ENCODE measurements at places on chromosomes 2 and 18.

- DNase-seq = no peak
Observed at GRCh38 chr2:26421961-26422360, 20.2 kb downstream of the DRC1 start.

DNA sequence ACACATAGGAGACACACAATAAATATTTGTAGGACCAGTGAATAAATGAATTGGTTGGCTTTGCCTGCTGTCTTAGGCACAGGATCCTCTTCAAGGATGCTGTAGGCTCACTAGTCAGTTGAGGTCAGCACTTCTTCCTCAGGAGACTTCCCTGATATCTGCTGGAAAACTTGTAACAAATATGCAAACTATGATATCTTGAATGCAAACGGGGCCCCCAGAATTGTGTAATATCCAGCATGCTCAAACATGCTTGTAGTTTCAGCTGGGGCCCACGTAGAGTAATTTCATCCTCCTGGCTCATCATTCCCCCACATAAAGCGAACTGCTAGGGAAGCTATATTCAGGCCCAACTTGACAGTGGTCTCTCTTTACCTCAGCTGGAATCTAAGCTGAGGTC is 43.6 kb downstream of the POLE4 start:
- peak; percentile 50 for DNase-seq

GRCh38 chr2:200603972-200604371 is 18.2 kb downstream of the AOX1 start:
- DNase-seq = peak; percentile 80

- DNase-seq = no peak
Observed at GRCh38 chr18:71045331-71046065, 756.7 kb downstream of the SOCS6 start.

DNA sequence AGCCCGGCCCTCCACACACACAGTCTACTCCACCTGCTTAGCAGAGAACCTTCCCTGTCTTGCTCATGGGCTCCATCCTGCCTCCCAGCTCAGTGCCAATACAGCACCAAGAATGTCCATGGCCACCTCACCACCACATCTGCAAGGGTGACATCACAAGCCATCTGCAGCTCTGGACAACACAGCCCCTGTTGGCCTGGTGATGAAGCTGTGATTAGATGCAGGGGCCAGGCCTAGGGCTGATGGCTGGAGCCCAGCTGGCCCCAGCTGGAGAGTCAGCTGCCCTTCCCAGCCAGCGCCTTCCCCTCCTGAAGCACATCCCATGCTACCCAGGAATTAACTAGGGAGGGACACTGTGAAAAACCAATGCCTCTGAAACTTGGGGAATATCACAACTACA is 91.1 kb downstream of the TTC32 start:
- no peak for DNase-seq

GRCh38 chr18:46437061-46437460 is 220.0 kb downstream of the LOXHD1 start:
- no peak for DNase-seq

DNA sequence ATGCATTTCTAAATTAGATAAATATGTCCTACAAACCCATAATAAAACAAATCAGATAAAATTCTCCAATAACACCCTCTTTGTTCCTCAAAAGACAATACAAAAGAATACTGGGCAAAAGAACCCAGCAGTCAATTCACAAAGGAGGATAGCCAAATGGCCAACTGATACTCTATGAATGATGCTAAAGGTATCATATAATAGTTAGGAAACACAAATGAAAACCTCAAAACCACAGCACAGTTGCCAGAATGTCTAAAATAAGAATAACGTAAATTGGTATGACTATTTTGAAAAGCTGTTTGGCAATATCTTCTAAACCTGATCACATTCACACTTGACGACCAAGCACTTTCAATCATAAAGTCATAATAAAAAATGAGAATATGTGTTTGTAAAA is 315.4 kb downstream of the CDH7 start:
- DNase-seq = no peak

GRCh38 chr2:207133820-207134519 is 31.8 kb downstream of the KLF7 start:
- DNase-seq = peak; percentile 98

GRCh38 chr2:138359532-138359931 is 142.0 kb upstream of the SPOPL start:
- no peak for DNase-seq

DNA sequence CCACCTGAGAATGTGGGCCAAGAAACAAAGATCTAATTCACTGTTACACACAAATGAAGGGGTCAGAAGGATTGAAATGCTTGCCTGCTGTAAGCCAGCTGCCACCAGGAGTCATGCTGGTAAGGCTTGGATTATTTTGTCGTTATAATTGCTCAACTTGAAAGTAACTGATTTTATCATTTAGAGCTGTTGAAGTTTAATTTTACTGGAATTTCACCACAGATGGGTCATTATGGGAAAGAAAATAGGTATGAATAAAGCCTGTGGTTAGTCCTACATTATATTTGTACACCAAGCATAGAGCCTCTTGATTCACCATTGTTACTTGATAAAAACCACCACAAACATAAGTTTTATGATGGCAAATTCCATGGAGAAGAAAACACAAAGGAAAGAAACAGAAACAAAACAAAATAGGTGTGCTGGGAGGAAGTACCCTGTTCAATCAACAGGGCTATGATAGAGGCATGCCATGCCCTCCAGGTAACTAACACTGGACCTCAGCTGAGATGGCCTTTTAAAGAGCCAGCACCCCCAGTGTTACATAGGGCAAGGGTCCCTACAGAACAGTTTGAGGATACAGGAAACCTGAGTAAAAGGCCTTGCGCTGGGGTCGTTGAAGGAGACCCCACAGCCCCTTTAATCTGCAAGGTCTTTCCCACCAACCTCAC is 3.0 kb downstream of the CLEC4F start:
- no peak for DNase-seq

GRCh38 chr2:201949181-201949926 is 84.3 kb upstream of the FZD7 start:
- peak; percentile 54 for DNase-seq

DNA sequence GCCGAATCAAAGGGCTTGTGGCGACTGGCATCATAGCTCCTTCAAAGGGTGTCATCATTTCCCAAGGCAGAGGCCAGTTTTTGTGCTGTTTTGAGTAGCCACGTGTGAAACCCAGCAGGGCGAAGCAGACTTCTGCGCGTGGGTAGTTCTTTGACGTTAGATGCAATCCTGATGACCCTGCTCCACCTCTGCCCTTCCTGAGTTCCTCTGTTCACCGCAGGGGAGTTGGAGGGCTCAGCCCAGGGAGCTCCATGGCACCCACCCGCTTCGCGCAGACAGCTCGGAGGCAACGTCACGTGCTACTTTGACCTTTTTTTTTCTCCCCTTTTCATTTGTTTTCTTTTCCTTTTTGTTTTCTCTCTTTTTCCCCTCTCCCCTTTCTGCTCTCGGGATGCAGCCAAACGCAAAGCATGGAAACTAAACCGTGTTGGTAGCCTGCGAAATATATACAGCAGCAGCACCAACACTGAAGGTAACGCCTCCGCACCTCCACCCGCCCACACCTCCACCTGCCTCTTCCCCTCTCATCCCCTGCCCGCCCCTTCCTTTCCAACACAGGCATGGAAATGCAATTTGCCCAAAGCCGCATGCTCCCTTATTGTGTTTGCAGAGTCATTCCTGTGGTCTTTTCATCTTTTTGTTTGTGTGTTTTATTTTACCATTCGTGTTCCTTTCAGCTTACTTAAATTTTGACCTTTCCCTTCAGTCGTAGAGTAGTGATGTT is 153.6 kb downstream of the GBX2 start:
- DNase-seq = no peak

- peak; percentile 91 for DNase-seq
Observed at GRCh38 chr2:228731517-228731916, 539.6 kb downstream of the PID1 start.

DNA sequence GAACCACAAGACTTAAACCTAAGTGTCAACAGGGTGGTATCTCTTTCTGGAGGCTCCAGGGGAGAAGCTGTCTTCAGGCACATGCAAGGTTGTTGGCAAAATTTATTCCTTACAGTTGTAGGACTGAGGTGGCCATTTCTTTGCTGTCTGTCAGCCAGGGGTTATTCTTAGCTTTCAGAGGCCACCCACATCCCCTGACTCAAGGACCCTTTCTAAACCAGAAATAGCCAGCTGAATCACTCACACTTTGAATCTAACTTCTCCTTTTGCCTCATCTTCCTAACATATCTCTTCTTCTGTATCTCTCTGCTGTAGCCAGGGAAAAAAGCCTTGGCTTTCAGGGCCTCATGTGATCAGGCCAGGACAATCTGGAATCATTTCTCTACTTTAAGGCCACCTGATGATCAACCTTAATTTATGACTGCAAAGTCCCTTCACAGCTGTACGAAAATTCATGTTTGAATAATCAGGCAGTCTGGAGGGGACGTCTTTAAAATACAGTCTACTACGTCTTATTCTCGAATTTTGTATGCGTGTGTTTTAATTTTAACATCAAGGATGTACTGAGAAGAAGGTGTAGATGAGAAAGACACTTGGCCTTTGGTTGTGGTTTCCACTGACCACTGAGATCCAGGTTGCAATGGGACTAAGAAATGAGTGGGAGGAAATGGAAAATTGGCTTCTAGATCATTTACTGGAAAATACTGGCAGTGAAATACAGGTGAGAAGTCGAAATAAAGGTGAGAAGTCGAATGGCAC is 90.4 kb downstream of the DOCK10 start:
- DNase-seq = no peak

DNA sequence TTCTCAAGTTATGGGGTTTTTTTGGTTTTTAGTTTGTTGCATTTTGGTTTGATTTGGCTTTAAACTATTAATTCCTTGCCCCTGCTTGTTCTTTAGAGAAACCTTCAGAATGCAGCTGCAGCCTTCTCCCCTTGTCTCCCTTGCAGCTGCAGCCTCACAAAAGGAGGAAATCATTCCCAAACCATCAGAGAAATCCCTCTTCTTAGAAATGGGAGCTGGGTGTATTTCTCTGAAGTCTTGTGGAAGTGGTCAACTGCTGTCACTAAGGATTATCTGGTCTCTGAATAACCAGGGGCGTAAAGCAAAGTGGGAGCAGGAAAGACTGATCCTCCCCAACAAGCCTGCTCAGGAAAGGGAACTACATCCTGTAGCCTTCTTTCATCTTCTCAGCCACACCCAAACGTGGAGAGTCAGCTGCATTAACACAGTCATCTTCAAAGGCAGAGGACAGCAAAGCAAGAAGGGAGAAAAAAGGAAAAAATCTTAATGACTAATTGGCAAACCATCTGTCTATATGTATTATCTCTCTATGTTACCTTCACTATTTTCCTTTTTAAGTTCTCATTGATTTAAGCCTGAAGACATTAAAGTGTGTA is 1834.1 kb upstream of the PIK3C3 start:
- no peak for DNase-seq

- DNase-seq = peak; percentile 69
Observed at GRCh38 chr2:152383702-152384101, 48.7 kb downstream of the FMNL2 start.

DNA sequence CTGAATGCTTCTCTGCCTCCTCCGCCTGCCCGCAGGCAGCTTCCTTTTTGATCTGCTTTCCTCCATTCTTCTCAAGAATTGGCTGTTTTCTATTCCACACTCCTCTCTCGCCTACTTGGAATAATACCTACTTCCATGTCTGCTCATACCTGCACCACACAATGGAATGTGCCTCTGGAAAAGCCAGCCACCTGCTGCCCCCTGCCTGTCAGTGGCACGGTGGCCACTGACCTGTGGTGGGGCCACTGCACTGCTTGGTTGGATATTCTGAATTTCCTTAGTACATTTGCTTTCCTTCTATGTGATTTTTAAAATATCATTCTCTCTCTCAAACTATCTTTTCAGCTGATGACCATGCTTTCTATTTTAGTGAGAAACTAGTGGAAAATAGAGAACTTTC is 406.9 kb downstream of the DCDC2C start:
- no peak for DNase-seq

- peak; percentile 67 for DNase-seq
Observed at GRCh38 chr18:44895176-44895798, 214.6 kb downstream of the SETBP1 start.

GRCh38 chr2:16330571-16330970 is 335.1 kb downstream of the CYRIA start:
- peak; percentile 51 for DNase-seq

DNA sequence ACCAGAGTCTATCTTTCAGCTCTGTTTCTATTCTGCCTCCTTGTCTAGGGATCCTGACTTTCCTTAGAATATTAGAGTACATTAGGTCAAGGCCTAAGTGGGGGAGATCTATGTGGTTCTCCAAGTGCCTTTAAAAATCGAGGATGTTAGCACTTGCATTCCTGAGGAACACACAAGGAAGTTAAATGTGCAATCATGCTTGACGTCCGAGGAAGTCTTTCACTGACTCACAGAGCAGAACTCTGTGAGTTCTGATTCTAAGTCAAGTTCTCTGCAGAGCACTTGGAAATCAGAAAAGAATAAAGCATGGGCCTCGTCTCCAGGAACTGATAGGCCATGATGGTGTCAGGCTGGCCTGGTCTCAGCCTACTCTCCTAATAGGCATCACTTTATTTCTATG is 17.2 kb downstream of the FHOD3 start:
- DNase-seq = peak; percentile 92

- no peak for DNase-seq
Observed at GRCh38 chr18:31562726-31563125, 29.0 kb upstream of the TTR start.

DNA sequence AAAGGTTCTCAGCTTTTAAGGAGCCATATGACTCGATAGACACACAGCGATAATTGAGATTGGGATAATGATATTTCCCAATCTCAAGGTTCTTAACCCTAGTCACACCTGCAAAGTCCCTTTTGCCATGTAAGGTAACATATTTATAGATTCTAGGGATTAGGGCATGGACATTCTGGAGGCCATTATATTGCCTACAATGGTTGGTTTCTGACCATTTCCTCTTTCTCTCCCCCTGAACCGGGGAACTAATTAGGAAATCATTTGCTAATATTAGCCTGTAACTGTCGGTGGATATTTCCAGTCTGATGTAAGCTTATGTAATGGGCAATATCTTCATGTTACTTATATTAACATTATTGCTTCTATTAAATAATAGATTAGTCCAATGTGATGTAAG is 40.8 kb upstream of the ARHGAP15 start:
- no peak for DNase-seq

DNA sequence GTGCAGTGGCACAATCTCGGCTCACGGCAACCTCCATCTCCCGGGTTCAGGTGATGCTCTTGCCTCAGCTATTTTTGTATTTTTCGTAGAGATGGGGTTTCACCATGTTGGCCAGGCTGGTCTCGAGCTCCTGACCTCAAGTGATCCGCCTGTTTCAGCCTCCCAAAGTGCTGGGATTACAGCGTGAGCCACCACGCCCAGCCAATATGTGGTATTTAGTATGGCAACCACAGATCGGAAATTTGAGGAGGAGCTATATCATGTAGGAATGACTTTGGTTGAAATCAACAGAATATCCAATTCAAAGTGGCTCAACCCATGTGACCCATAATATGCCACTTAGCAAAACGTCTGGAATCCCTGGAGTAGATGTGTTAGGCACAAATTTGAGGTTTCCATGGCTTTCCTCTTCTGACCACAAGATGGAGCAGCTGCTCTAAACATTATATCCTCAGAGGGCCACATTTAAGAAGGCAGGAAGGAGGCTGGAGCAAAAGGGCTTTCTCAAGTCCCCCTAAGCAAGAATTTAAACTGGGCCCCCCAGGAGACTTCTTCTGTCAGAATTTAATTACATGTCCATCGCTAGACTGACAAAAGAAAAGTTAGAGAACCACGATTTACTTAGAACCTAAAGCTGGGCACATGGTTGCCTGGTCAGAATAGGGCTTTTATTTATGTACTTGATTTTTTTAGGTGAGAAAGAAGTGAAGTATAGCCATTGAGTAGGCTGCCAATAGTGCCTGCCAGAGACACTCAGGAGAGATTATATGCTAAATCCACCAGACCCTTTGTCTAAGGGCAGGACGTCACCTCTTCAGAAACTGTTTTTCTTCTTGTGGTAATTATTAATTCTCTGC is 49.6 kb upstream of the ITSN2 start:
- peak; percentile 67 for DNase-seq

Measured in fibroblast of skin of right biceps (primary cell).